ENCODE measurements at places on chromosomes 11 and 22.

GRCh38 chr11:6440906-6441358 is at the start of gene HPX:
Gene HPX, minus strand, starts transcription at chr11:6440987. Its CDS starts 24 bp downstream, at chr11:6440963.
- no peak for DNase-seq

DNA sequence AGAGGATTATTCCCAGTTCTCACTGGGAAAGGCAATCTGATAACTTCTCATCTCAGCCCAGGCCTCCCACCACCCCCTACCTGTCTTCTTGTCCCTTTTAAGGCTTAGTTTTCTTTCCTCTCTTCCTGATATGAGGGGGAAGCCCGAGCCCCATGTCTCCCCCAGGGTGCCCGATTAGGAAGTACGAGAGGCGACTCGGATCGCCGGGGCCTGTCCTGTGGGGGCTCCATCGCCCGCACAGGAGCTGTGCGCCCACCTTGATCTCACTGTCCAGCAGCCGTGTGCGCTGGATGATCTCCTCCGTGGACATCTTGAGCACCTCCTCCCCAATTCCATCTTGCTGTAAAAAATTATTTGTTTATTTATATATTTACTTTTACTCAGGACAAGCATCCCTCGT is 628 bp downstream of the PSMC3 start:
- no peak for DNase-seq

- no peak for DNase-seq
Measured at GRCh38 chr11:122150216-122151124, 34.5 kb upstream of the BLID start.

DNA sequence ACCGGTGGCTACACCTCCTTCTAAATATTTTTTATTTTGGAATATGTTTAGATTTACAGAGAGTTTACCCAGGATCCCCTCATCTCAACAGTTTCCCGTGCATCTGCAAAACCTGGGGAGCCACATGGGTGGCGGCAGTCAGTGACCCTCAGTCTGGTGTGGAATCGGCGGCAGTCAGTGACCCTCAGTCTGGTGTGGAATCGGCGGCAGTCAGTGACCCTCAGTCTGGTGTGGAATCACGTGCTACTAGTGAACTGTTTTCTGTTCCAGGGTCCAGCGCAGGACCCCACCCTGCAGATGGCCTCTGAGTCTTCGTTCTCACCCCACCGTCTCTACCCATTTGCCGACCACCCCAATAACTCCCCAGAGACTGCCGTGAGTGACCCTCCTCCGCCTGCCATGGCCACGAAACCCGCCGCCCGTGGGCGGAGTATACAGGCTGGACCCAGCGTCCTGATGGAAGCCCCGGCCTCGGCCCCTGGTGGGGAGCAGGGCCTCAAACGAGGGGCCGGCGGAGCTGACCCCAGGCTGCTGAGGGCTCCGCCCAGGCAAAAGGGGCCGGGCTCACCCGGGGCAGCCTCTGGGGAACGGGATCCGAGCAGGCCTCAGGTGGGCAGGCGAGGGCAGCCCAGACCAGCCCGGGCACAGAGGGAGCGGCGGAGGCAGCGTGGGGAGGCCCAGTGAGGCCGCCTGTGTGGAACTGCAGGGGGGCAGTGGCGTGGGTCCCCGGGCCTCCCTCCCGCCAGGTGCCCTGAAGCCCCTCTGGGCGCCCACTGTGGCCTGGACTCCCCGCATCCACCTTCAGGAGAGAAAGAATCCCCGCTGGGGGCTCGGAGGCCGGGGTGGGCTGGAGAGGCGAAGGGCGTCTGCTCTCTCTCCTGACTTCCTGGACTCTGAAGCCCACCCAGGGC is 2.5 kb downstream of the IL17REL start:
- no peak for DNase-seq

DNA sequence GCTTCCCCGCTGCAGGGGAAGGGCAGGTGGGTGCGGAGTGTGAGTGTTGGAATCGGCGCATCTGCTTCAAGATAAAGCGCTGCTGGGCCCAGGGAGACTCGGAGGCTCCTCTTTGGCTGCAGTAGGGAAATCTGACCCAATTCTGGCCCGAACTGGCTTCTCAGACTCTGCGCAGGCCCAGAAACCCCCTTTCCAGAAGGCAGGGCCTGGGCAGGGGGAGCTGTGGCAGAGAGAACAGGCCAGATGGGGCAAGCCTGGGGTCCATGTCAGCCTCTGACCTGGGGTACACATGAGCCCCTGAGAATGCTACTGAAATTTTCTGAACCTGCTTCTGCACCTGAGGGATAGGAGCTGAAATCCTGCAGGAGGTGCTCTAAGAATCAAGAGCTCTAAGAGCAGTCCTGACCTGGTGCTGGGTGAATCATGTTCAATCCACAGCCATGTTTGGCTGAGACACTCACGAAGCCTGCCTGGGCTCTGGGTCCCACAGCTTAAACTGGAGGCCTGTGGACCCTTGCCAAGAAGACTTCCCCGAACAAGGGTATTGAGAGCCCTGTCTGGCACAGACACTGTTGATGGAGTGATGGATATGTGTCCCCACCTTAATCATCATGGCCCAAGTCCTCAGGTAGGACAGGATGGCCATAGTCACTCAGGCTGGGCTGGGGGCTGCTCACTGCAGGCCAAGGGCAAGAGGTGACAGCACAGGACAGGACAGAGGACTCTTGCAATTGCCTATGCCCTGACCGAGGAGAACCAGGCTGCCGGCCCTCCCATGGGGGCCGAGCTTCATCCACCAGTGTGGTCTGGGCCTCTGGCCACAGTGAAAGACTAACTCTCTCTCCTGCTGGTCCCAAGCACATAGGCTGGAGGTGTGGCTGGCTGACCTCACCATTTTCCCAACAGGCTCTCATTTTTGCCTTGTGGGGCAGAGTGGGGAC is 6.9 kb downstream of the RAB3IL1 start:
- DNase-seq: no peak

- no peak for DNase-seq
Measured at GRCh38 chr22:19844377-19845053, 10.2 kb downstream of the GNB1L start.

DNA sequence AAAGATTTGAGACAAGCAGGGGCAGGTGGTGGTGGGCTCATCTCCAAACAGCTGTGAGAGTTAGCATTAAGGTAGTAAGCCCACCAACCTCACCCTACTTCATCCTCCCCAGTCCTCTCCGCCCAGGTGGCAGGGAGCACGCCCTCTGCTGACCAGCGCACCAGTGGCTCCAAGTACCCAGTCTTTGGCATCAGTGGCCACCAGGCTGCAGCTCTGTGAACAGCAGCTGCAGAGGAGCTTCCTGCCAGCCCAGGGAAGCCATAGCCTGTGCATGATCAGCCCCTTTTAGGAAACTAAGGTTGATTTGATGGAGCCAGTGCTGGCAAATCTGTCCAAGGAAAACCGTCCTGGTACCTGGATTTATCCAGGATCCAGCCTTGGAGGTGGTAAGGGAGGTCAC is 21.7 kb downstream of the CAVIN3 start:
- DNase-seq: no peak

DNA sequence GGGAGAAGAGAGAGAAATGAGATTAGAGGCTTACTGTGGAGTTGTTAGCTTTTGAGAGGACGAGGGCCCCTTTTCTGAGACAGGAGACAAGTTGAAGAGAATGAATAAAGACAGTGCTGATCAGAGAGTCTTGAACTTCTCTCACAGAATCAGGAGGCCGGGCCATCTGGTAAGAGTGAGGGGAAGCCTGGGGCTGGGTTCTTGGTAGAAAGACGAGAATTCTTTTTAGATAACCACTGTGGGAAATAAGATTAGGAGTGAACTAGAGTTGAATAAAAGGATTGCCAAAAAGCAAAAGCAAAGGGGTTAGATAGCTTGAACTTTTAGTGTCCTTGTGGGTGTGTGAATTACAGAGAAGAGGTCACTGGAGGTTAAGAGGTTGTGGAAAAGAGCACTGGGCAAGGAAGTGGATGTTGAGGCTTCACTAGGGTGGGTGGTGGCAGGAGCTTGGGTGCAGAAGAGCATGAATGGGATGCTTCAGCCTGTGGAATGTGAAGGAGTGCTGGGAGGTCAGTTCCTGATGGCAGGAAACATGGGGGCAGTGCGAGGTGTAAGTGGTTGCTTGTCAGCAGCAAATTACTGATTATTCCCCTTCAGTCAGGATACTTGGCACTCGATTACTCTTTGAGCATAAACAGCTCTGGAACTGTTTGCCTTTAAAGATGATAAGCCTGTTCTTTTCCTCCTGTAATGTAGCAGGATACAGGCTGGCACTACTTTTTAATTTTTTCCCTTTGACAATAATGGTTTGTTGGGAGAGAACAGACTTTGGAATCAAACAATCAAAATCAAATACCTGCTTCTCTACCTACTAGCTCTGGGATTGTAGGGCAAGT is 98.3 kb downstream of the ARHGAP42 start:
- no peak for DNase-seq

GRCh38 chr22:40009292-40009774 is 14.6 kb downstream of the FAM83F start:
- DNase-seq: no peak

DNA sequence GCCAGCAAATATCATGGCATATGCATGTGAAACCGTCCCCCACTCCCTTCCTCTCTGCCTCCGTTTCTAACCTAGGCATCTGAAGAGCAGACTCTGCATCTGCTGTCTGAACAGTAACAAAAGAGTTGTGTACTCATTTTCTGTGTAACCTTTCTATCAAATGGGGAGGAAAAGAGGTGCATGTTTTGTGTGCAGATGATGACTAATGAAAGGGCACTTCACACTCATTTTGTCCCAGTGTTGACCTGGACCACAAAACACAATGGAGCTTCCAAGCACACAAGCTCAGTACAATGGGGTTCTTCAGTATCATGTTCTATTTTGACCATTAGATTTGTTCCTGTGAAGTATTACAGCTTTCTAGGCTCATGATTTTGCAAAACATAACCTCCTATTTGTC is 13.0 kb downstream of the JHY start:
- DNase-seq: no peak

- no peak for DNase-seq
Measured at GRCh38 chr11:61783717-61784505, 8.5 kb downstream of the TMEM258 start.

- no peak for DNase-seq
Measured at GRCh38 chr11:117465236-117465997, 137.8 kb downstream of the CEP164 start.

GRCh38 chr22:46280999-46281623 is 13.3 kb downstream of the TTC38 start:
- DNase-seq: no peak

DNA sequence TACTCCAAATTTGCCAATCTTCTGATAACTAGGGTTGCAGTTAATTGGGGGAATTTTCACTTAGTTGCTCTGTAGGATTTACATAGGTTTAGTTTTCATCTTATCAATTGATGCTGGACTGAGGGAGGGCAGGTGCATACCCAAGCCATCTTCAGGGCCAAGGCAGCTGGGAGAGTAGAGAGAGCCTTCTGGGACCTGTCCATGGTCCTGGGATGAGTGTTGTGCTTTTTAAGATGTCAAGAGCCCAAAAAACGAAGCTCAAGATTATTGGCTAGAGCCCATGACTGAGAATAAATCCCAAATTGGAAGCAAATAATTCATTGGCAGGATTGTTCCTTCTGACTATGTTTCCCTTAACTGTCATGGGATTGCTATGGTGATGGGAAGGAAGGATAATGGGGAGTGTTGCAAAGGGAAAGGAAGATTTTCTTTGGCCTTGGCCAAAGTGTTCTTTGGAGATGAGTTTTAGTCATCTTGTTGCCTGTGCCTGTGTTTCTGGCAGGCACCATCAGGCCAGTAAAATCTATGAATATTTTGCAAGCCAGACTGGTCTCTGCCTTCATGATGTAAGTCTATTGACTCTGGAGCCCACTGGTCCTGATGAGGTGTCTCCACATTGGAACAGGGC is 4.5 kb downstream of the SLC22A6 start:
- DNase-seq: no peak

DNA sequence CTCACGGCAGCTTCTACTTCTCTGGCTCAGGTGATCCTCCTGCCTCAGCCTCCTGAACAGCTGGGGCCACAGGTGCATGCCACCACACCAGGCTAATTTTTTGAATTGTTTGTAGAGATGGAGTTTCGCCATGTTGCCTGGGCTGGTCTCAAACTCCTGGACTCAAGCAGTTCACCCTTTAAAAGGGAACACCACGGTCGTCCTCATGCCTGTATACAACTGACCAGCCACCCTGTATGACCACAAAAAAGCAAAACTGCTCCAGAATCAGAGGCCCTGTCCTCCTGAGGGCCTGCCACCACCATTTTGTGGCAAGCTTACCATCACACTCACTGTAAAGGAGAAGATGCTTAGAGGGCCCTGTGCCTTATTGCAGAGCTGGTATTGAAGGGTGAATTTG is 2.2 kb downstream of the GLB1L3 start:
- DNase-seq: no peak

GRCh38 chr11:41868606-41869005 is 409.2 kb upstream of the LRRC4C start:
- DNase-seq: no peak

DNA sequence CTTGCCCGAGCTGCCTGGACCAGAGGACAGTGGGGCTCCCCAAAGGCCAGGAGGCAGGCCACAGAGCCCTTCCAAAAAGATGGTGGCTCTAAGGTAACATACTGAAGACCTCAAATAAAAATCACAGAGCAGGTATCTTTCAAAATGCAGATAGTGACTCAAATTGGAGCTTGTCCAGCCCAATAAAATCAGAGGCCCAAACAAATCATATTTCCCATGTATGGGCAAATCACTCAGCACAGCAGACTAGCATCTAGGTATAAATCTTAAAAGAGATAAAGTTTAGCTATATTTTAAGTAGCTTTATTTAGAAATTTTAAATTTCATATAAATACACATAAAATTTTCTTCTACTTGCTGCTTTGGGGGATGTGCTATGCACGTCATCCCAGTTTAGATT is 3.3 kb downstream of the TESMIN start:
- no peak for DNase-seq

DNA sequence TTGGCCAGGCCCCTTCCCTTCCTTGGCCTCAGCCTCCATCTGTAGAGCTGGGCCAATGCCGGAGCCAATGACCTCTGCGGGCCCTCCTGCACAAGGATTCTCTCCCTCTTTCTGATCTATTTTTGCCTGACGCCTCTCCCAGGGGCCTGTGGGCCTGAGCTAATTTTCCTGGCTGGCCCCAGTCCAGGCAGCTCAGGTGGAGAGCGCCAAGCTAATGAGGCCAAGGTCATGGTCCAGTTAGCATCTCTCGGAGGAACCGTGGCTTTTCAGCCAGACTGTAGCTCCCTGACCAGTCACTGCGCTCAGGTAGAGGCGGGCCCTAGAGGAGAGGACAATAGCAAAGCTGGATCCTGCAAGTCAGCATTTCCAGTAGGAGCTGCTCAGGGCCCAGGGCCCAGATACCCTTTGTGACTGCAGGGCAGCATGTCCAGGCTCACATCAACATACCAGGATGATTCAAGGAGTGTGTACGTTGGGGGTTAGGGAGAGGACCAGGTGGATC is 43.5 kb downstream of the APOL3 start:
- DNase-seq: no peak

DNA sequence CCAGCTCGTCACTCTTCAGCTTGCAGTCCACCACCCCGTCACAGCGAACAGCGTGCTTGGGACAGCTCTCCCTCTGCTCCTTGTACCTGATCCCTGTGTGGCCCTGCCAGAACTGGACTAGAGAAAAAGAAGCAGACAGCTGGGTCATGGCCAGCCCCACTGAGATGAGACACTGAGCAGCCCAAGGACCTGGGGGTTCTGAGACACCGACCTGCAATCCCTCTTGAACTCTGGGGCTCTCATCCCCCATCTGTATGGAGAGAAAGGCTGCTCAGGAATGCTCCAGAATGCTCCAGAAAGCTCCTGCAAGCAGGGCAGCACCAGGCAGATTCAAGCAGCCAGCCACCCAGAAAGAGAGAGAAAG is 14.8 kb downstream of the TMPRSS13 start:
- DNase-seq: no peak

- no peak for DNase-seq
Measured at GRCh38 chr22:49838771-49839717, 11.4 kb upstream of the BRD1 start.

GRCh38 chr11:125180413-125181305 is 16.1 kb downstream of the PKNOX2 start:
- DNase-seq: no peak

- no peak for DNase-seq
Measured at GRCh38 chr11:113528982-113529381, 53.8 kb upstream of the DRD2 start.
